Mesenchymal stem cell (in vitro differentiated cells and primary cell): ENCODE measurements at places on chromosomes 12 and 14.

- no peak overlapping the region for H3K4me3 ChIP-seq
- DNase-seq: peak; percentile 85
- H3K27ac ChIP-seq: no peak overlapping the region
- no peaks in the 10 kb centered on the region for H3K4me1 ChIP-seq
- H3K27me3 ChIP-seq: no peaks in the 10 kb centered on the region
These were observed 82.4 kb downstream of the IPO8 start for GRCh38 chr12:30613119-30613830.

GRCh38 chr12:90682398-90682797, 272.6 kb downstream of the CCER1 start:
- no peak overlapping the region for H3K27ac ChIP-seq
- no peaks in the 10 kb centered on the region for H3K4me1 ChIP-seq
- H3K27me3 ChIP-seq: no peaks in the 10 kb centered on the region
- no peak overlapping the region for H3K4me3 ChIP-seq
- H3K36me3 ChIP-seq: no peaks in the 10 kb centered on the region
- DNase-seq: no peak

- H3K36me3 ChIP-seq: no peaks in the 10 kb centered on the region
- peaks cover 11% of the 10 kb centered on the region for H3K27me3 ChIP-seq
- no peak overlapping the region for H3K27ac ChIP-seq
- peaks cover 2% of the 10 kb centered on the region for H3K4me1 ChIP-seq
These were observed 78.9 kb upstream of the GZMB start for GRCh38 chr14:24712909-24713308.

GRCh38 chr12:124302241-124302806, 7.4 kb downstream of the RFLNA start:
- H3K27me3 ChIP-seq: peaks cover 40% of the 10 kb centered on the region
- H3K36me3 ChIP-seq: peaks cover 5% of the 10 kb centered on the region
- no peak overlapping the region for H3K4me3 ChIP-seq
- H3K4me1 ChIP-seq: no peaks in the 10 kb centered on the region
- DNase-seq: no peak
- no peak overlapping the region for H3K27ac ChIP-seq

GRCh38 chr12:69095765-69096477, 143.4 kb upstream of the CPSF6 start:
- no peaks in the 10 kb centered on the region for H3K36me3 ChIP-seq
- peaks cover 14% of the 10 kb centered on the region for H3K27me3 ChIP-seq
- no peak overlapping the region for H3K4me3 ChIP-seq
- DNase-seq: no peak

- H3K4me3 ChIP-seq: no peak overlapping the region
- H3K27me3 ChIP-seq: no peaks in the 10 kb centered on the region
- H3K4me1 ChIP-seq: peaks cover 2% of the 10 kb centered on the region
- H3K36me3 ChIP-seq: peaks cover 3% of the 10 kb centered on the region
These were observed 51.0 kb downstream of the WDHD1 start for GRCh38 chr14:54975856-54976255.

DNA sequence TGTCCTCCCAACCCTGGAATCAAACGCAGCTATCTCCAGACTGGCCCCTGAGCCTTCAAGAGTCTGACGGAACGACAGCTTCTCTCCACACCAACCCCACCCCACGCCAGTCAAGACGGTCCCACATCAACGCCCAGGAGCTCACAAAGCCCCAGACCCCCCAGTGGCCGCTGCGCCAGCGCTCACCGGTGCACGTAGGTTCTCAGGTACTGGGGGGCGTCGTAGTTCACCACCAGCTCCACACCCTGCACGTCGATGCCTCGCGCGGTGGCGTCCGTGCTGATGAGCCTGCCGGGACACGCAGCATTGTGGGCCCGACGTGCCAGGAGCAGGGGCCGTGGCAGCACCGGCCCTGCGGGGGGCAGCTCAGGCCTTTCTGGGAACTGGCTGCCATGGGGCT, 4.2 kb downstream of the DDX51 start:
- H3K36me3 ChIP-seq: peaks cover 45% of the 10 kb centered on the region
- H3K4me3 ChIP-seq: no peak overlapping the region
- H3K4me1 ChIP-seq: peaks cover 22% of the 10 kb centered on the region
- H3K27ac ChIP-seq: no peak overlapping the region

GRCh38 chr14:36952689-36953088, 219.7 kb downstream of the SLC25A21 start:
- H3K27me3 ChIP-seq: no peaks in the 10 kb centered on the region
- no peak overlapping the region for H3K27ac ChIP-seq
- no peak for DNase-seq
- H3K4me3 ChIP-seq: no peak overlapping the region

- peaks cover 27% of the 10 kb centered on the region for H3K27me3 ChIP-seq
- DNase-seq: peak; percentile 91
- H3K4me1 ChIP-seq: peaks cover 4% of the 10 kb centered on the region
- H3K27ac ChIP-seq: peak overlapping the region; percentile 78
- H3K4me3 ChIP-seq: no peak overlapping the region
These were observed 37.2 kb downstream of the RDH12 start for GRCh38 chr14:67738740-67739504.
